ENCODE measurements at places on chromosomes 5 and 9.

DNA sequence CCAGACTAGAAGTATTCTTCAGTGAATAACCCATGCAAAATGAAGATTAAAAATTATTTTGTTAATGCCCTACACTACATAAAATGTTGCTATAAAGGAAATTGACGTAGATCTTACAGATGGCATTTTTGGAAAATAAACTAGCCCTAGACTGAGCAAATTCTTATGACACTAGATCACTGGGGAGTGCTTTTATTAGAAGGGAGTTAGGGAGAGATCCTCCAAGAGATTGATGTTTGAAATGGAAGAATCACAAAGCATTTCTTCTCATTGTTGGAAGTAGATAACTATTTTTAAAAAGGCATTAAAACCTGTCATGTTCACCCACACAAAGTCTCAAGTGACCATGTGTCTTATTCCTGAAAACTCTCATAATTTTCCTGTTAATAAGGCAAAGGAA, 351.1 kb upstream of the TLE4 start:
- DNase-seq, result no peak

DNA sequence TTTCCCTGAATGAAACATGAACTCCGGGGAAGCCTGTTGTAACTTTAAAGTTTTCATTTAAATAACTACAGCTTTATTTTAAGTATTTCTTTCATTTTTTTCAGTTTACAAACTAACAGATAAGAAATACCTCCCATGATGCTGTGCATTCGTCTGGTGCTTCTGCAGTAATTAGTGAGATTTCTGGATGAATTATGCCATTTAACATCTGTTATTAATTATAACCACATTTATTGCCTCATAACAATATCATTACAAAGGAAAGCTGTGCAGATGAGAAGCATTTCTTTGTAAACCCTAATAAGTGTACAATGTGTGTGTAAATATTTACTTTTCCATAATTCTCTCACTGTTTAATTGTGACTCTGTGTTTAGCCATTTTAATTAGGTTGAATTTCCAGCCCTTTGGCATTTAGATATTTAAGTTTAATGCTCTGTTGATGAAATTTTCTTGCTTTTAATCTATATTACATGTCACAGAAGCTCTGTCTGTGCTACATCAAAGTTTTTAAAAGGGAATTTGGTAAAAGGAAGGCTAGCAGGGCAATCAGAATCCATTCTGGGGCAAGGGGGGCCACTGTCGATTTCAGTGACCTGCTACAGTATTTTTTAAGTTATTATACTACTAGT, 418.0 kb downstream of the SPATA31D1 start:
- DNase-seq, result no peak

GRCh38 chr5:112254303-112254702, 164.8 kb downstream of the EPB41L4A start:
- no peak for DNase-seq

DNA sequence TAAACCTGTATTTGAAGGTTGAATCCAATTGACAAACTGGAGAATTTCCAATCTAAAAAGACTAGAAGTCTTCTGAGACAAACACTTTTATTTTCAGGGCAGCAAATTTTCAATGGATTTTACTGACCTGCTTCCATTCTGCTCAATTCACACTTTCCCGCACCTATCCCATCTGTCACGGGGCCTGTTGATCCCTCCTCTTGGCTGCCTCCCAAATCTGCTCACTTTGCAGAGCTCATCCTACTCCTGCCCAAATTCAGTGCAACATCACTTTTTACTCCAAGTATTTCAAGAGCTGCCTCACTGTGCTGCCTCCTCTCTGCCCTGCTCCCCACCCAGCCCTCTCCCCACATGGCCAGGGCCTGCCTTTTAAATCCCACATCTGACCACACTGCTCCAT, 35.1 kb downstream of the GOLM1 start:
- DNase-seq, result no peak

DNA sequence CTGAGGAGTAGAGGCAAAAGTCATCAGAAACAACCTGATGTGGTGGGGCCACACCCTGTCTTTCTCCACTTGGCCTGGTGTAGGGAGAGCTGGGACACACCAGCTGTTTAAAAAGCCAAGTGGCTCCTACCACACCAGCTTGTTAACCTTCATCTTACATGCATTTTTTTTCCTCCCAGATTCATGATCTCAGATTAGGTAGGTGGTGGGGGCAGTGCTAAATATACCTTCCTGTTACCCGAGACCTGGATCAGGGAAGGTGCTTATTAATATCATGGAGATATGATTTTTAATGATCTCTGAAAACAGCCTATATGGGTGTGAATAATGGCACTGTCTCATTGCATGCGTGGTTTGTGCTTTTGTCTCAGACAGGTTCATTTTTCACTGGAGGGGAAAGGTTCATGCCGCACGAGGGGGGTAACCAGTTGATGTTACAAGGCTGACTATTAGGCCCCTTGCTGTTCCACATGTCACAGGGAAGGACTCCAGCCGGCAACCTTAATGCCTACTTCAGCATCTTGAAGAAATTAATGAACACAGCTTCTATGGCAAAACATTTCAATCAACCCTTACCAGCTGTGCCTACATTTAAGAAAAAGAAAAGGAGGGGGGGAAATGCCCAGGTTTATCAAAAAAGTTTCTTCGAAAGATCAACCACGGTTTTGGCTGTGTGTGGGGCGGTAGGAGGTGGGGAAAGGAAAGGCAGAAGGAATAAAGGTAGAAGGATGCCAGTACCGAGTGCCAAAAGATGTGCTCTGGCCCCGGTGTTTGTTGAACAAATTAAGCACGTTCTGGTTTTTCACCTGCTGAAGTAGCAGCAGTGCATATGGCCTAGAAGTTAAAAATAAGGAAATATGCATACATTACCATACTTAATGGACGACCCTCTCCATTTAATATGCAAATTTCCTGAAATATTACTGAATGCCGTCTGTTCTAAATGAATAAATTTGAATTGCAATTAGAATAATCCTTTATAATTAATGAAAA, 185.4 kb downstream of the EBF1 start:
- DNase-seq, result no peak

GRCh38 chr5:74517700-74518099, 122.8 kb downstream of the ENC1 start:
- no peak for DNase-seq

- no peak for DNase-seq
Measured at GRCh38 chr5:55108661-55109060, 6.2 kb downstream of the GZMA start.

DNA sequence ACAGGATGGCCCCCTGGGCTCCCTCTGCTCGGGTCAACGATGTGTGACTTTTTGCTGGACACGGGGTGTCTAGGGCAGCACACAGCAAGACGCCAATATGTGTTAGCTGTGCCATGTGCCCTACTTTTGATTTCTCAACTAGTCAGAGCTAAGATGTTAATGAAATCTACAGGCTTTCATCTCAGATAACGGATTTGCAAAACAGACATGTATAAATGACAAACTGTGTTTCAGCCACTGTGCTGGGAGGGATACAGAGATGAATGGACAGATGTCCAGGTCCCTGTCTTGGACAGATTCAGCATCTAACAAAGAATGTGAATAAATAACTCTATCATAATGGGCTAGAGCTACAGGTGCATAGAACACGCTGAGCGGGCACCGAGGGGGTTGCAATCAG, 160.2 kb upstream of the LHFPL2 start:
- DNase-seq, result no peak
